ENCODE measurements at places on chromosomes 5 and 9. TPM values are rescaled to one million over a fixed set of nuclear protein-coding genes. Genes with fewer than 3 reads are reported as not detected.

DNA sequence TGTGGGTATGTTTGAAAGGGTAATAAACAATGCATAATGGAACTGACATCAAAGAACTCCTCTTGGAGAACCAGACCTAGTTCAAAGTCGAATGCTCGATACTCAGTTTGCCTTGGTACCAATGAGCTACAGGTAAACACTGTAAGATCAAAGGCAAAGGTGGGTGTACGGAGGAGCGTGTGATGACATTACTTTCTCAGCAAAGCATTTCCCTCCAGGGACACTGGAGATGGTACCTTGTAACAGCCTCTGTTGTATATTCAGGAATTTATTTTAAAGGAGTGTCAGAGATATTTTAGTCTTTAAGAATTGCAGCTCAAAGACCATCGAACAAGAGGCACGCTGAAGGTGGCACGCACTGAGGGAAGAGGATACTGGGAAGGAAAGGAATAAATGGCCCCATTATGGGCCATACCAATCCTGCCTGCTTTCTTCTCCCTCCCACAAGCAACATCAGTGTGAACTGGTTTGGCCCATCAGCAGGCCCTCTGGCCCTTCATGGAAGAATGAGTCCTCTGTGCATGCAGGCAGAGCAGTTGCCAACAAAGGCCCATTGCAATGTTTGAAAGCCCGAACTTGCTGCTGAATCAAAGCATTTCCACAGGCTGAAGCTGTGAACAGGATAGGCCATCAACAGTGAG lies 410.2 kb downstream of the ACTL7B start:
- DNase-seq, result peak; percentile 5

DNA sequence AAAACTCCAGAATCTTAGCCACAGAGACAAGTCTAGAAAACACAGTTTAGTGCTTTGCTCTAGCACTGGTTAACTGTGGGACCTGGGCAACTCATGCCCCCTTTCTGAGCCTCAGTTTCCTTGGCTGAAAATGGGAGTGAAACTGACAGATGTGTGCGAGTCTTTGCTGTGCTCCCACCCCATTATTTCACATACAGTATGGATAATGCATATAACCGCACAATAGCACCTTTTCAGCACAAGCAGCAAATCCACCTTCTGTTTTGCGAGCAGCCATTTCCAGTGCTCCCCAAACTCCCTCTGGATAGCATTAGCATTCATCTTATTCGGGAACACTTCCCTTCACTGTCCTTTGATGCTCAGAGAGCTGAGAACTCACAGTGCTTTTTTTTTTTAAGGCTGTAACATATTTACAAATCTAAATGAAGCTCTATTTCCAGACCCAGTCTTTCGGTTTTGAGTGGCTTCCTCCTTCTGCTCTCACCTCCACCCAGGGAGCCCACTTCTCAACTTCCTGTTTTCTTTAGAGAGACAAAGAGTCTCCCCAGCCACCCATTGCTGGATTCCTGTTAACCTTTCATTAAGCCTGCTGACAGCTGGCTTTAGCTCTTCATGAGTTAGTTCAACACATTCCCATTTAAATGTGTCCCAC lies 49.2 kb downstream of the TIMD4 start:
- DNase-seq, result no peak

PCDHB3 gene
- 2.4 TPM for total RNA-seq

LCN2 gene
- total RNA-seq, result not detected
